ENCODE measurements at places on chromosomes 5 and 9. TPM values are rescaled to one million over a fixed set of nuclear protein-coding genes. Genes with fewer than 3 reads are reported as not detected.

Gene OR1J2
- total RNA-seq: not detected

GRCh38 chr9:85716031-85716877 is 25.5 kb downstream of the AGTPBP1 start:
- no peak overlapping the region for H3K27ac ChIP-seq
- no peaks in the 10 kb centered on the region for H3K4me1 ChIP-seq
- H3K27me3 ChIP-seq: no peaks in the 10 kb centered on the region
- no peak overlapping the region for H3K4me3 ChIP-seq

DNA sequence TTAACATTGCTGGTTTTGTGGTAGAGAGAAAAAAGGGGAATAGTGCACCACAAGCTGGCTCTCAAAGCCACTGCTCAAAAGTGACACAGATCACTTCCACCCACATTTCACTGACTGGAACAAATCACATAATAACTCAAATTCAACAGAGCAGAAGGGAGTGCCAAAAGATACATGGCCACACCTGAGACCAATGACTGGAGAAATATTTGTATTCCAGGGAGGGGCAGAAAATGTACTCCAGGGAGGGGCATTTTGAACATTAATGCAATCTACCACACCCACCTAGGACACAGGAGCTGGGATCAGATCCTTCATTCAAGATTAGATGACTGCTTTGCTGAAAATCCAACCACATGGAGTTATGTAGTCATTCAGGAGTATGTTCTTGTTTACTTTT is 44.8 kb upstream of the ALDOB start:
- no peak for DNase-seq
- H3K4me3 ChIP-seq: no peak overlapping the region
- no peaks in the 10 kb centered on the region for H3K36me3 ChIP-seq
- H3K27me3 ChIP-seq: peaks cover 17% of the 10 kb centered on the region
- no peaks in the 10 kb centered on the region for H3K4me1 ChIP-seq

Gene NUP155
- total RNA-seq: 68.6 TPM

- no peak overlapping the region for H3K4me3 ChIP-seq
- no peaks in the 10 kb centered on the region for H3K4me1 ChIP-seq
- no peaks in the 10 kb centered on the region for H3K27me3 ChIP-seq
- no peaks in the 10 kb centered on the region for H3K36me3 ChIP-seq
- DNase-seq: no peak
Observed at GRCh38 chr5:33494466-33494865, 53.7 kb downstream of the TARS1 start.

Gene C9orf50
- not detected for total RNA-seq

Measured in endodermal cell (in vitro differentiated cells).